ENCODE measurements at places on chromosomes 16 and 17. TPM values are rescaled to one million over a fixed set of nuclear protein-coding genes. Genes with fewer than 3 reads are reported as not detected.

Gene NDE1
- 52.5 TPM for total RNA-seq

Gene RGS11
- 0.17 TPM for total RNA-seq

Gene ZACN
- not detected for total RNA-seq

Gene PRSS27
- 0.74 TPM for total RNA-seq

Gene COIL
- total RNA-seq = 10.3 TPM

Gene ZSCAN10
- not detected for total RNA-seq

Gene MYL4
- not detected for total RNA-seq

Gene SOST
- total RNA-seq = not detected

Gene TNFRSF12A
- 378 TPM for total RNA-seq

Gene CFAP52
- not detected for total RNA-seq

Gene IGF2BP1
- total RNA-seq = 10.3 TPM
